ENCODE measurements at places on chromosomes 12 and 14. TPM values are rescaled to one million over a fixed set of nuclear protein-coding genes. Genes with fewer than 3 reads are reported as not detected.
A peak's percentile ranks its signal among the peaks of the same experiment; 100 is the strongest.

DNA sequence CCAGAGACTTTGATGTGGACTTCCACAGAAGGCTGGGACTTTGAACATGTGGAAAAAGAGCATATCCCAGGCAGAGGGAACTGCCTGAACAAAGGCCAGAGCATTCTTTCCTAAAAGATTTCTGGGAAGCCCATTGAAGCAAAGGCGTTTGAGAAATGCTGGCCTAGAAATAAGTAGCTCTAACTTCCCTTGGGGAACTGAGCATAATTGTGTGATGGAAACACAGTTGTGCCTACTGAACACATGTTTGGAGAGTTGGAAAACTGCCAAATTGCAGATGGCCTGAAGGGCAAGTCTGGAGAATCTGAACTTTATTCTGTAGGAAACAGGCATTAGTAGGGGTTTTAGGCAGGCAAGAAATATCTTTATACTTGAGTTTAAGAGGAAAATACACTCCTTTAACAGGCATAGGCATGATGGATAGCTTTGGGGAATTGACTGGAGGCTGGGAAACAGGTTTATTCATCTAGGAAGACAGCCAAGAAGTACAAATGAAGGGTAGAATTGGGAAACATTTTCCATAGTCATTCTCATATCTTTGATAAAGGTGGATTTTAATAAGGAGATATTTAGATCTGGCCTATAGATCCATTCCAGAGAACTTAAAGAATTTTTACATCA, 134.1 kb downstream of the TPH2 start:
- no peak for DNase-seq

DNA sequence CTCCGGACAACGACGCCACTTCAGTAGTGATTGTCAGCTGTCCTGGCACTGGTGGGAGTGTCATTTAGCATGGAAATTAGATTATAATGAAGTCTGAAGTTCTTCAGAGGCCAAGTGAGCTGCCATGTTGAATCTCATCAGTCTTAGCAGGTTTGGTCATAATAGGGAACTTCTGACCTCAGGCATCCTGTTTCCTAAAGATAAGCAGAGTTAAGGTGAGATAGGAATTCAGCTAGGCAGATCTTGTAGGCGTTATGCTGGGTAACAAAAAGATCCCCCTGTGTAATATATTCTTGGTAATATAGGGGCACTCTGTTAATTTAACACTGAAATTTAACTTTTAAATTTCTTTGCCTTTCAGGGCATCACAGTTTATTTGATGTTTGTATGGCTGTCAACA, 137.5 kb downstream of the CCDC91 start:
- no peak for DNase-seq

TAS2R14 gene
- total RNA-seq, result 0.62 TPM

DNA sequence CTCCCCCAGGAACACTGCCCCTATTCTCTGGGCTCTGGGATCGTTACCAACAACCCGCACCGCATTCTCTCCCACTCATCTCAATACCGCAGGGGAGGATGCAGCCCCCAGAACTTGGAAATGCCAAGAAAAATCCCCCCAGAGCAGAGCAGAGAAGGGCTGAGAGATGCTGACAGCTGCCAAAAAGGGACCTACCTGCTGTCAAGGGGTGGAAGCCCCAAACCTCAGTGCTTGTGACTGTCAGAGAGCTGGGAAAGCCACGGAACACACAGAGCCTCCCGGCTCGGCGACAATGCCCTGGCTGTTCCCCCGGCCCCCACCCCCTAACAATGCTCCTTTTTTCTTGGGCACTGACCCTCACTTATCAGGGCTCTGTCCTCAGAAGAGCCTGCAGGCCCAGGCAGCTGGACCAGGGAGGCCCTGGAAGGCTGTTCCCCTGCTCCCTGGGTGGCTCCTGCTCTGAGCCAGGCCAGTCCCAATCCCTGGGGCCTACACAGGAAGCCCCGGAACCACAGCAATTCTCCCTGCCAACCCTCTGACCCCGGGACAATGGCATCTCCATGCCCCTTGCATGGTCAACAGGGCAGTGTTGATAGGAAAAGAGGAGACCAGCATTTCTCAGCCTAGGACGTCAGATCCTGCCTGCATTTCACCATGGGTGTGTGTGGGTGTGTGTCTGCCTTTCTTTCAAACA, 78.9 kb downstream of the ITPK1 start:
- no peak for DNase-seq

- peak; percentile 9 for DNase-seq
Measured at GRCh38 chr12:108129017-108129812, at the start of gene WSCD2. WSCD2 (plus strand) TSS chr12:108129288; CDS start chr12:108195833, 66,545 bp downstream.

DNA sequence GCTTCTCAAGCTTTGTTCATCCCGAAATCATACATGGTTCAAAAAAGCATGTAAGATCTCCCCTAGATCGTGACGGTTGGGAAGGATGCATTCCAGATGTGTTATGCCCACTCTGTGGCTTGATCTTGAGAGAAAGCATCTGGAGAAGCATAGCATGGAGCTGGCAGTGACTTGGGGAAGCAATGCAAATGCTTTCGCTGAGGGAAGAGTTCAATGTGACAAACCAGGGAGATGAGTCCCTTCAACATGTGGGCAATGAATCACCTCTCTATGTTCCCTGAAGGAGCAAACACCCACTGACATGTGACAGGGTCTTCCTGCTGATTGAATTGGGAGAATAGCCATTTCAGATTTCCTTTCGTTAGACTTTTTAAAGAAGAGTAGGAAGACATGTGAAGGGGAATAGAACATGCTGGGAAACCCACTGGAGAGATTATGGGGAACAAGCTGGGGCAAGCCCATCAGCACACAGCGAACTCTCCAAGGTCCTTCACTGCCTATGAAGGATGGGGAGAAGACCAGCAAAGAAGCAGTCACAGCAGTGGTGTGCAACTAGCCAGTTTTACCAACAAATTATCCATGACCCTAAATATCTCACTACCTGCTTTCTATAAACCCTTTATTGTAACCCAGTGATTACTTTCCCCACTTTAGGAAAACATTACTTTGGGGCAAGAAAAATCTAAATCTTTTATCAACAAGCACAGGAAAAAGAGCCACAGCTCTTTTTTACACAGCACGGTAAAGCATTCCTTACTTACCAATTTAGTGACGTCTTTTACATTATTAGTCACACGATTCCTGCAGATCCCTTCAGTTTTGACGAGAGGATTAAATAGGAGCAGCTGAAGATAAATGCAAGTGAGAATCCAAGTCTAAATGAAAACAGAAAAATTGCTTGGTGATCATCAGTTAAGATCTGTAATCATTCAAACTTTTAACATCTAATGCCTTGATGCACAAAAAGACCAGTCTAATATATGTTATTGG, 35.0 kb downstream of the KITLG start:
- DNase-seq, result no peak

- no peak for DNase-seq
Measured at GRCh38 chr14:79294499-79294898, 916.8 kb downstream of the DIO2 start.

DNA sequence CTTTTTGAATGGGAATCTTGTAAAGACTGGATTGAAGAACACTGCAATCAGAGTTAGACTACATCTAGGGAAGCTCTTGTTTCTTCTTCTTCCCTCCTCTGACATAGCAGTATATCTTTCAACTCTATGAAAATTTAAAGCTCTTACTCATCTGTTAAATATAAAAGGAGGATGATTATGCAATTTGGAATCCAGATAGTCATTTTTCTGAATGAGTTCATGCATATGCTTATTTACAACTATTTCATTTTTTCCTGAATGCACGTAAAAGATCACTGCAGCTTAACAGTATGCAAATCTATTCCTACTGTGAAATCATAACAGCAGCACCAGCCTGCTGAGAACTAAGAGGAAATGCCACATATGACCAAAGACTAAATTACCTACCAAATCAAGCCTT, 133.5 kb upstream of the TMCC3 start:
- DNase-seq, result no peak

DNA sequence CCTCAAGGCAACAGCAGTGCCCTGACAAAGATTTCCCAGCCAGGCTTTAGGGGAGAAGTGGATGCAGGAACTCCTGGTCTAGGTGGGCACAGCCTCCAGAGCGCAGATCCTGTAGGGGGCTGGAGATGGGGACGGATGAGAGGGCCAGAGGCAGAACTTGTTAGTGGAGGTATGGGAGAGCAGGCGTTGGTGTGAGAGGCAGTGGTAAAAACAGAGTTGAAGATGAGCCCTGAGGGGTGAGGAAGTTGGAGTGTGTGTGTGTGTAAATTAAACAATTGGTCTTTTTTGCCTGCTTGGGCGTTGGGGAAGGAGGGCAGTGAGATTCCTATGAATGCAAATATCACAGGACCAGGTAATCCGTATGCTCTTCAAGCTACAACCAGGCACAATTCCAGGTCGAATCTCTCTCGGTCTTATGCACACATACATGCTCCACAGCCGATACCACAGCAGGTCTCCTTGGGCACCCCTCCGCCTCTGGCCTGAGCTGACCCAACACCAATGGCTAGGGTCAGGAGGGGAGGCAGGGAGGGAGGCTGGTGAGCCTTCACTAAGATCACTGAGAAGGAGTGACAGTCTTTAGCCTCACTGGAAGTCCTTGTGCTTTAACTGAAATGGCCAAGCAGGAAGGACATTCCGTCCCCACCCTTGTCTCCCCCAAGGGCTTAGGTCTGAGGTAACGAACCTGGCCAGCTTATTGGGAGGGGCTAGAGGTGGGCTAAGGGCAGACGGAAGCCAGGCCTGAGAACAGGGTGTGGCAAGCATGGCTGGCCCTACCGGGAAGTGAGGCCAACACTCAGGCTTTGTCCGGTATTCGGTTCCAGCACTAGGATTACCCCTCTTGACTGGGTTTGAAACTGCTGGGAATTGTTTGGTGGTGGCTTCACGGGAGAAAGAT, 1.5 kb upstream of the KRT7 start:
- DNase-seq, result no peak

- DNase-seq, result no peak
Measured at GRCh38 chr14:20035449-20035848, 389 bp downstream of the OR4K13 start.

DNA sequence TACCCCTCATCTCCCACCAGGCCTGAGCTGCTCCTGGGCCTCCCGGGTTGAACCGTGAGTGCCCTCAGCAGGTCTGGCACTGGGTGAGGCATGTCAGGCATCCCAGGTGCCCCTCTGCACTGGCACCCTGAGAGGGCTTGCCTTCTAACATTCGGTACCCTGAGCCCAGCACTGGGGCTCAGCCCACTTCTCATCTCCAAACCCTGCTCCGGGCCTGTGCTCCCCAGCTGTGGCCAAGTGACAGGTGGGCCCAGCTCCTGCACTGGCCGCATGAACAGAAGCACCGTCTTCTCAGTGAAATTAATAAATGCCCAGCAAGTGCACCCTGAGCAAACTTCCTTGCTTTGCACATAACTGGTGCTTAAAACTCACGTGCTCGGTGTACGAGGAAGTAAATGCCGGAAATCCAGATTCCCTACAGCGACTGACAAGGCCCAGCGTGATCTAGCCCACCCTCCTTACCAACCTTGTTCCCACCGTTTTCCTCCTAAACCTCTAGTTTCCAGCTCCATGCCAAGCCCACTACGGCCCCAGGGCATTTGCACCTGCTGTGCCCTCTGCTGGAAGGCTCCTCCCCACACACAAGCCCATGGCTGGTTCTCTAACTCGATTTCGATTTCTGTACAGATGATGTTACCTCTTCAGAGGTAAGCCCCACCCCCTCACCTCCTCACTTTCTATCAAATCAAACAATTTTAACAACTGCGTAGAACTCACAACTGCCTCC, 115.2 kb upstream of the NCOR2 start:
- DNase-seq, result no peak
